ENCODE measurements at places on chromosomes 2 and 18.

GRCh38 chr2:112597537-112598322 lies 13.3 kb downstream of the CHCHD5 start:
- DNase-seq, result no peak

- no peak for DNase-seq
These were observed 115.0 kb downstream of the CELF4 start for GRCh38 chr18:37450434-37451132.

- DNase-seq, result no peak
These were observed 9.3 kb upstream of the MPP4 start for GRCh38 chr2:201707753-201708152.

GRCh38 chr2:64763126-64763525 lies 109.4 kb upstream of the SERTAD2 start:
- DNase-seq, result no peak

- DNase-seq, result no peak
These were observed 209.8 kb downstream of the CELF4 start for GRCh38 chr18:37355772-37356171.

GRCh38 chr2:133642791-133643191 lies 74.5 kb upstream of the NCKAP5 start:
- peak; percentile 95 for DNase-seq

DNA sequence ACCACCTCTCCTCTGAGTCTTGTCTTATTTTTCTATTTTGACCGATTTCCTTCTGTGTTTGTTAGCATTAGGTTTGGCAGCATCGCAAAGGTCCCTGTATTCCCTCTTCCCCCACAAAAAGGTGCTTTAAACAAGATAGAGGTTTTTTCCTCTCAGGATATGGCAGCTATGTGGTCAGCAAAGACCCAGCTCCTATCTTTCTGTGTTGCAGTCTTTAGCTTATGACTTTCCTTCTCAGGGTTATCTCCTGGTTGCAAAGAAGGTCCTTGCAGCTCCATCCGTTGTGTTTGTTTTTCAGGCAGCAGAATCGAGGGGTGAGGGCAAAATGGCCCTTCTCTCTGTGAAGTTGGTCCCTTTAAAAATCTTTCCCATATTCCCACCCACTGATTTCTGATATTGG lies 38.4 kb downstream of the GALNT1 start:
- DNase-seq, result no peak

- no peak for DNase-seq
These were observed 408.5 kb downstream of the ZEB2 start for GRCh38 chr2:144111437-144111836.

DNA sequence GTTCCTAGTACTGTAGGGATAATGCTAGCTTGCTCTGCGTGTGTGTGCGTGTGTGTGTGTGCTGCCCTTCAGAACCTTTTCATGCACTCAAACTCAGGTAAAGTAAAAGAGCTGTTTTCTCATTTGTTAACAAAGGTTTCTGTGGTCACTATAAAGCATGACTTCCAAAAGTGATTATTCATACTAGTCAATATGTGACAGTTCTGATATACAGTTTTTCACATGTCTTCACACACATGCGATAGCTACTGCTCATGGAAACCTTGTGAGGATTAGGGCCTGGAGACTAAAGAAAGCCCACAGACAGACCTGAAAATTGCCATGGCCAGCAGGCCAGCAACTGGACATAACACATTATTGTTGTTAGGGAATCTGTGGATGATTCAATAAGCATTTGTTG lies 56.9 kb upstream of the NEMP2 start:
- no peak for DNase-seq

- no peak for DNase-seq
These were observed 270.1 kb downstream of the TCF4 start for GRCh38 chr18:55317864-55318263.

DNA sequence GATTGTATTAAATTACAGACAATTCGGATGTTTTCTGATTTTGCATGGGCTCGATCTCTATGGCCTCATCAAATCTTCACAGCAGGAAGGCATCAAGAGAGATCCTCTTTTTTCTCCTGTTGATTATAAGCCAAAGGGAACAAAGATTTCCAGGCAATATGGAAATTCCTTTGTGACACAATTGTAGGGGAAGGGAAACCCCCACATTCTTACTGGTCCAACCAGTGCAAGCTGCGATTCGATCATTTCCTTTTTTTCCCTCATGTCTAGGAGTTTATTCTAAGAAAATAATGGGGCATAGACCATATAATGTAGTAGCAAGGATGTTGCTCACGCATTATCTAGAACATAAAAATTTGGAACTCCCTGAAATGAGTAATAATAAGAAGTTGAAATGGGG lies 87.7 kb downstream of the LYPD6 start:
- DNase-seq, result no peak

GRCh38 chr2:215454519-215455246 lies 18.8 kb upstream of the FN1 start:
- peak; percentile 48 for DNase-seq

DNA sequence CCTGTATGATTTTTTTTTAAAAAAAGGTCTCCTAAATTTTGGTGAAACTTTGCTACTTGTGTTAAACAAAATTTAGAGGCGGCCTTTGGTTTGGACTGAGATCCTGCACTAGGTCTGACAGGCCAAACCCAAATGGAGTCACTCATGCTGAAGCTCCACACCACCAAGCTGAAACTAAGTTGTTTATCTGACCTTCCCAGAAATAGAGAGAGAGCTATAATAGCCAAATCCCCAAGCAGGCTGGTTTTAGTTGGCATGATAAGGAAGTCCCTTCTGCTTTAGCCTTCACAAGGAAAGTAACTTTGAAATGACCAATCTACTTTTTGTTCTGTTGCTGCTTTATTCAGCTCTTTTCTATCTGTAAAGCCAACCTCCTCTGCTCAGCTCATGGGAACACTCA lies 17.1 kb upstream of the THUMPD2 start:
- no peak for DNase-seq

DNA sequence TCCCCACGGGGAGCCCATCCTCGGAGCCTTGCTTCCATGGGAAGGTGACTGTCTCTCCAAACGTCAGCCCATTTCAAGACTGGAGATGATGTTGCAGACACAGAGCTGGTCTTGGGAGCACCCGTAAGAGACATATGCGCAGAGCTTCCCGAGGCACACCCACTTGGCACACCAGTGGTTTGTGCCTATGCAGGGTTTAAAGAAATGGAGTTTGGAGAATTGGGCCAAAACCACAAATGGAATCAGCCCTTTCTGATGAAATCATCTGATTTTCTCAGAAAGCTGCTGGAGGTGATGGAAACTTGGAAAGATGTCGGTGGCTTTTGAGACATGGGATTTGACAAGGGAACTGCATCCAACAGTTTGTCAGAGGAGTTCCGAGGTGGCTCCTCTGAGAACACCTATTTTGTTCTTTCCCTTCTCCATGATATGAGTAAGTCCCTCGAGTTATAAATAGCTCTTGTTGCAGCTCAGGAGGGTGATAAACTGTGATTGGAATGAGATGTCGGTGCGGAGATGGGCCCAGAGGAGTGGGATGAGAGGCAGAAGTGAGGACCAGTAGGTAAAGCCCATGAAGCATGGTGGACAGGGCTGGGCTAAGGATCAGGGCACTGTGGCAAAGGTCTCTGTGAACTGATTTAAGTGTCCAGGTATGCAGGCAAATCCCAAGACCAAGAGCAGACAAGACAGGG lies 225.7 kb downstream of the ACKR3 start:
- DNase-seq, result no peak

DNA sequence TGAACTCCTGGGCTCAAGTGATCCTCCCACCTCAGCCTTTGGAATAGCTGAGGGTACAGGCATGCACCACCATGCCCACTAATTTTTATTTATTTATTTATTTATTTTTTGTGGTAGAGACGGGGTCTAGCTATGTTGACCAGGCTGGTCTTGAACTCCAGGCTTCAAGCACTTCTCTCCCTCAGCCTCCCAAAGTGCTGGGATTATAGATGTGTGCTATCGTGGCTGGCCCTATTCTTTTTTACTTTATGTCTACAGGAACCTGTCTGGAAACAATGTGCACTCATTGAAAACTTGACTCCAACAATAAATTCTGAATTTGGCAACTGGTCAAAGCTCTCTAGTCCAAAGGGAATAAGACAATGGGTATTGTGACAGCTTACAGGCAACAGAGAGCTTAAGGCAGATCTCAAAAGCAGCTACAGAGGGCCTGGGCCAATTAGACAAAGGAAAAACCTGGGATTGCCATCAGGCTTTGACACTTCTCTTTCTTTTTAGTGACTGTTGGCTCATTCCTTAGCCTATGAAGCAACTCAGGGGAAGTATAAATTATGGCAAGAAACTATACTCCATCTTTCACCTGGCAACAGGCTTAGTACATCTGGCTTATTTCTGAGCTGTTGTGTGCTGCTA lies 55.1 kb upstream of the RAPGEF4 start:
- DNase-seq, result peak; percentile 61

DNA sequence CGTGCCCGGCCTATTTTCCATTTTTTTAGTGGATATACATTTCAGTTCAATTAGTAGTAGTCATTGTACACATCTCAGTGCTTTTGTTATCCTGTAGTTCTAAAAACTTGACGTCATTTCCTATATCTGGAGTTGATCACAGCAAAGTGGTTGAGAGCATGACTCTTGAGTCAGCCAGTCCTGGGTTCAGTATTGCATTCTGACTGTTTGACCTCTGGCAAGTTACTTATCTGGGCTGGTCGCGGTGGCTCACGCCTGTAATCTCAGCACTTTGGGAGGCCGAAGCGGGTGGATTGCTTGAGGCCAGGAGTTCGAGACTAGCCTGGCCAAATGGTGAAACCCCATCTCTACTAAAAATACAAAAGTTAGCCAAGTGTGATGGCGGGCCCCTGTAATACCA lies 50.4 kb upstream of the PPM1B start:
- DNase-seq, result no peak

GRCh38 chr18:62288665-62289008 lies 36.5 kb upstream of the TNFRSF11A start:
- DNase-seq, result peak; percentile 49

DNA sequence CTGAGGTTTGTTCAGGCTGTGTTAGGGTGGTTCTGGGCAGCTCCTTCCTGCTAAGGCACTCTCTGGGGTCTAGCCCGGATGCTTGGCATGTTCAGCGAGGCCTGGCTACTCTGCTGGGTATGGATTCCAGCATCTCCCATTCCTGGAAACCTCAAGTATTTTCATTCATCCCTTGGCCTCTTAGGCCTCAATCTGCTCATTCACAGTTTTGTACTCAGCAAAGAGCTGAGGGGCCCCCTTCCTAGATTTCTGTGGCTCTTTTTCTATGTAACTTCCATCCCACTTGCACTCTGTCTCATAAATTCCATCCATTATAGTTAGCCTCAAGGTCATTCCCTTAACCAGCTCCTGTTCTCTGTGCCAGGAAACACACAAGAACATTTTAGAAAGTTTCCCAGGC lies 798.8 kb upstream of the HS6ST1 start:
- DNase-seq, result no peak

DNA sequence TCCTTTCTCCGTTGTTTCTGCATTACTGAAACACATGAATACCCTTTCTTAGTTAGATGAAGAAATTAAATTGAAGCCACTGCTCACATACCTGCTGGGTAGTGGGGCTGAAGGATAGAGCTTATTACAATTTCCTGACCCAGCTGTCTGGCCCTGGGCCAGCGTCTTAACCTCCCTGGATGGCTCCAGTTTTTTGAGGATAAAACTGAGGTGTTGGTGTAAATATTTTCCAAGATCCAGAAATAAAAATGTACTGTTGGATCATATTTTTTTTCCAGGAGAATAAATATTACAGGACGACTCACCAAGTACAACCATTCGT lies 3.5 kb downstream of the RNF144A start:
- DNase-seq, result no peak

GRCh38 chr2:159714247-159714930 lies 2.1 kb downstream of the MARCHF7 start:
- DNase-seq, result no peak

Data from pons (tissue), 1 donor.